ENCODE measurements at places on chromosomes 1 and 21.

DNA sequence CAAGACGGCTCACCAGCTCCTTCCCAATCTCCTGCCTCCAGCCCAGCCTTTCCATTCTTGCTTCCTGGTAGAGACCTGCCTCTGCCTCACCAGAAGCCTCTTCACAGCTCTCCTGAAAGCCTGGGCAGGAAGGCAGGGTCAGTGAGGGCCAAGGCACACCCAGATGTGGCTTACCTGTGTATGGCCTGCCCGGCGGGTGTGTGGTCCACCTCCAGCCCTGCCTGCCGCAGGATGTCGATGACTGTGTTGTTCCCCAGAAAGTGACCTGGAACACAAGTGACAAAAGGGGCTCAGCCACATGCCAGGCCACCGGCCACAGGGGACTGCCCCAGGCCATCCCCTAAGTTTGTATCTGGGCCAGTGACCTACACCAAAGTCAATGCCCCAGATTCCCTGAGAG, 218.9 kb downstream of the TRABD2B start:
- DNase-seq = no peak

DNA sequence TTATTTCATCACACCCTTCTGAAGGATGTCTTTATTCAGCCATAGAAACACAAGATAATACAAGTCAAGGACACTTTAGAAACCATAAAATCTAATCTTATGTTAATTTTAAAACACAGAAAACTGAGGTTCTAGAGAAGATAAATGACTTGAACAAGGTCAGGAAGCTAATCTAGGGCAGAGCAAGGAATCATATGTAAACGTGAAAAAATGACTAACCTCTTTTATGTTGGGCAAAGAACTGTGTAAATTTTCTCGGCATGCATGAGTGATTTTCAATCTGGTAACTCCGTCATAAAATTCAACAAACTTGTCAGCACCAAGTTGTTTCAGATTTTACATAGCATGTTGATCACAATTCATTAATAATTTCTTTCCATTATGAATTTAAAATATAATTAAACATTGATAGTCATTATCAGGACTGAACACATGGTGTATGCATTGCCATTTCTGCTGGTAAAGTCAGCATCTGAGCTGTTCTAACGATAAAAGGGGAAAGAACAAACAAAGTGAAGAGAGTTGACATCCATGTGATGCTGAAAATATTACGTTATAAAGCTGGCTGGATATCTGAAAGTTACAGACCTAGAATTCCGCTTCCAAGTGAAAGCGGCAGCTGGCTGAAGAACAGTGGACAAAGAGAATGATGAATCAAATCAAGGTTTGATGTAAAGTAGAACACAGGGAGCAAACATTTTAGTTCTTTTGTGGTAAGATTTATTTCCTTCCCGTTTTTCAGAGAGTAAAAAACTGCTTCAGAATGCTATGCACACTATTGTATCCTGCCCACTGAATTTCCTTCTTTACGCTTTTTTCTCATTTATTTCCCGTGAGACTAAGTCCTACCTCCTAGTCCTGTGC, 1037.4 kb upstream of the TMPRSS15 start:
- DNase-seq = no peak

- DNase-seq = no peak
Measured at GRCh38 chr1:12072741-12073140, 9.6 kb downstream of the TNFRSF8 start.

DNA sequence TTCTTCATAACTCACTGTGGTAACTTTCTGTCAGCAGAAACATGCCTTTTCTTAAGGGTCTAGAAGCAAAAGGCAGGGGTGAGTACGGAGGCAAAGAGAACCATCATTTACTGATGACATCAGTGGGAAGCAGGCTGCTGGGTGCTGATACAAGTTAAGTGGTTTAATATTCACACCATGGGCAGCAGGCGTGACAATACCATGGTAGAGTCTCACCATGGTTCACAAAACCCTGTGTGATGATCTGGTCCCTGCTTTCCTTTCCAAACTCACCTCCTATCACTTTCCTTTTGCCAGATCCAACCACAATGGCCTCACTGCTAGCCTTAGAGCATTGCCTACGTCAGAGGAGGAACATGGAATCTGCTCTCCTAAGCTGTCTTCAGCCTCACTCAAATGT, 8.7 kb downstream of the MAB21L3 start:
- DNase-seq = no peak

DNA sequence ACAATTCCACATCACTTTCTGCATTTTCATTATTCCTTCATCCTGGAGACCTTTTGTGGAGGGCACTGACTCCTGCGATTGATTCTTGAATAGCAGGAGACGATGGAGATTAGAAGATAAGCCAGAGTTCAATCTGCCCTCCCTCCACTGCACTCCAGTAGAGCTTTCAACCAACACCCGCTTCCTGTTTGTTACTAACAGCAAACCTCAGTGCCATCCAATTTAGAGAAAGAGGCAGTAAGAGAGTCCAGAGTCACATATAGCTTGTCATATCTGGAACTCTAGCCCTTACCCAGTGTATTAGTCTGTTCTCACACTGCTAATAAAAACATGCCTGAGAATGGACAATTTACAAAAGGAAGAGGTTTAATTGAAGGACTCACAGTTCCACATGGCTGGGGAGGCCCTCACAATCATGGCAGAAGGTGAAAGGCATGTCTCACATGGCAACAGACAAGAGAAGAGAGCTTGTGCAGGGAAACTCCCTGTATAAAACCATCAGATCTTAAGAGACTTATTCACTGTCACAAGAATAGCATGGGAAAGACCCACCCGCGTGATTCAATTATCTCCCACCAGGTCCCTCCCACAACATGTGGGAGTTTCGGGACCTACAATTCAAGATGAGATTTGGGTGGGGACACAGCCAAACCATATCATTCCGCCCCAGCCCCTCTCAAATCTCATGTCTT, 55.9 kb downstream of the PCBP3 start:
- no peak for DNase-seq

DNA sequence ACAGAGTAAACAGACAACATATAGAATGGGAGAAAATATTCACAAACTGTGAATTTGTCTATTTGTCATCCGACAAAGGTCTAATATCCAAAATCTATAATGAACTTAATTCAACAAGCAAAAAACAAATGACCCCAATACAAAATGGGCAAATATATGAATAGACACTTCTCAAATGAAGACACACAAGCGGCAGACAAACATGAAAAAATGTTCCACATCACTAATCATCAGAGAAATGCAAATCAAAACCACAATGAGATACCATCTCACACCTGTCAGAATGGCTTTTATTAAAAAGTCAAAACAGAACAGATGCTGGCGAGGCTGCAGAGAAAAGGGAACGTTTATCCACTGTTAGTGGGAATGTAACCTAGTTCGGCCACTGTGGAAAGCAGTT, 72.7 kb downstream of the SMYD3 start:
- no peak for DNase-seq

GRCh38 chr1:161069731-161070270, at the start of gene ARHGAP30:
TSS of gene ARHGAP30 (minus strand) at chr1:161069891. CDS start at chr1:161069624, 267 bp downstream.
- no peak for DNase-seq

GRCh38 chr1:77539519-77540142, 142.8 kb downstream of the ZZZ3 start:
- peak; percentile 95 for DNase-seq

DNA sequence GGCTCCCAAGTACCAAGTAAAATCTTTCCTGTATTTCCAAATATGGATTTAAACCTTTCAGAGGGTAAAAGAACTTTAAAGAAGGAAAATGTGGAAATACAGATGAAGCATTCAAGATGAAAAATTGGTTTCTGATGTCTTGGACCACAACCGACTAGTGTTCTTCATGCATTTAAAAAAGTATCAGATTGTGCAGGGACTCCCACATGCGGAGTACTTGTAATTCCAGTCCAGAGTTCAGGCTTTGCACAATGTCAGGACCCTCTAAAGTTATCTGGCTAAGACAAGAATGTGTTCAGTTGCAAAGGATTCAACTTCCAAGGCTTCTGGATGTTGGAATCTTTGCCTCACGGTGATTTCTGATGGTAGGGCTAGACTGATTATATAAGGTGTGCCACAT, 66.7 kb downstream of the RGL1 start:
- DNase-seq = no peak

DNA sequence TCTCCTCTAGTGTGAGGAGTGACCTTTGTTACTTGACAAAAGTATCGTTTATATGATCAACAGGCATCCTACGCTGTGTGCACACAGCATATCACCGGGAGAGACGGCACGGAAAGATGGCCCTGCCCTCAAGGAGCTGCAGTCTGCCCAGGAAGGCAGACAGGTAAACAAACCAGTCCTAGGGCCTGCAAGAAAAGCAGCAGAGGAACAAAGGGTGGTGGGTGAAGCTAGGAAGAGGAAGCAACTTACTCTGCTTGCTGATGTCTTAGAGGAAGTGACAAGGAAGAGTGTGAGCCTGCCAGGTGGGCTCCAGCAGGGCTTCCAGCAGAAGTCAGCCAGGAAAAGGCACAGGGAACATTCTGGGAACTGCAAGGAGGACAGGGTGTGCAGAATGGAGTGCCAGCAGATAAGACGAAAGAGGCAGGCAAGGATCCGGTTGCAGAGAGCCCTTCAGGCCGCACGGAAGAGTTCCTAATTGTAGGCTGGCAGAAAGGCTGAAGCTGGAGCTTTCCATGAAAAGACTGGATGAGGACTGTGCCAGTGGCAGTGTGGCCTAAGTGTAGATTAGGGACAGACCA, 106.7 kb downstream of the SLC45A1 start:
- DNase-seq = no peak

DNA sequence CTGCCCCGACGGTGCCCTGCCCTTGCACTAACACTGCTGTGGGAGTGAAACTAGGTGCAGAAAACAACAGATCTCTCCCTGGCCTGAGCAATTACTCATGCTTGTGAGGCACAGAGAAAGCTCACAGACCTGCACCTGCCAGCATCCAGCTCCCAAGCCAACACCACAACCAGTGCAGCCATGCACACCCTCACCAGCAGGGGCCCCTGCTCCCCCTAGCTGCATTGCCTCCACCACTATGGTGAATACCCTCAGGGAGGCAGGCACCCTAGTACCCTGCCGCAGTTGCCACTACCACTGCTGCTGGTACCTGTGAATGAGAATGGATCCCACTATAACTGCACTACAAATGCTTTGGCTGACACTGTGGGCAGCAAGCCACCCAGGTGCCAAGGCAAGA, 7.1 kb upstream of the DIRAS3 start:
- no peak for DNase-seq

GRCh38 chr21:38908537-38908936, 102.8 kb downstream of the ETS2 start:
- DNase-seq = no peak

DNA sequence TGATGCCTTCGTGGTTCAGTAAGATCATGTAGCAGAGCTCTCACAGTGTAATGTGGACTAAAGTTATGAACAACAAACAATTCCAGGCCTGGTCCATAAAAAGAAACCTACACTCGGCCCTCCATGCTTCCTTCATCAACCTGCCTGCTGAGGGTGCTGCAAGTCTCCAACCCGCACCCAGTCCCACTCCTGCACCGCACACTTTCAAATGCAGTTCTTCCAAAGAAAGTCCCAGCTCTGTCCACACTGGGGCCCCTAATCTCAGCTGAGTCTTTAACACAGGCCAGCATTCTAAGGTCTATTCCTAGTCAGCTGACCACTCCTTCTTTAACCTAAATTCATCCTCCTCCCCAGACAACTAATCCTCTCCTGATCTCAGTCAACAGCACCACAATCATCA, 71.5 kb upstream of the NR5A2 start:
- DNase-seq = no peak

GRCh38 chr1:59570524-59570923, 244.2 kb upstream of the HOOK1 start:
- DNase-seq = no peak

DNA sequence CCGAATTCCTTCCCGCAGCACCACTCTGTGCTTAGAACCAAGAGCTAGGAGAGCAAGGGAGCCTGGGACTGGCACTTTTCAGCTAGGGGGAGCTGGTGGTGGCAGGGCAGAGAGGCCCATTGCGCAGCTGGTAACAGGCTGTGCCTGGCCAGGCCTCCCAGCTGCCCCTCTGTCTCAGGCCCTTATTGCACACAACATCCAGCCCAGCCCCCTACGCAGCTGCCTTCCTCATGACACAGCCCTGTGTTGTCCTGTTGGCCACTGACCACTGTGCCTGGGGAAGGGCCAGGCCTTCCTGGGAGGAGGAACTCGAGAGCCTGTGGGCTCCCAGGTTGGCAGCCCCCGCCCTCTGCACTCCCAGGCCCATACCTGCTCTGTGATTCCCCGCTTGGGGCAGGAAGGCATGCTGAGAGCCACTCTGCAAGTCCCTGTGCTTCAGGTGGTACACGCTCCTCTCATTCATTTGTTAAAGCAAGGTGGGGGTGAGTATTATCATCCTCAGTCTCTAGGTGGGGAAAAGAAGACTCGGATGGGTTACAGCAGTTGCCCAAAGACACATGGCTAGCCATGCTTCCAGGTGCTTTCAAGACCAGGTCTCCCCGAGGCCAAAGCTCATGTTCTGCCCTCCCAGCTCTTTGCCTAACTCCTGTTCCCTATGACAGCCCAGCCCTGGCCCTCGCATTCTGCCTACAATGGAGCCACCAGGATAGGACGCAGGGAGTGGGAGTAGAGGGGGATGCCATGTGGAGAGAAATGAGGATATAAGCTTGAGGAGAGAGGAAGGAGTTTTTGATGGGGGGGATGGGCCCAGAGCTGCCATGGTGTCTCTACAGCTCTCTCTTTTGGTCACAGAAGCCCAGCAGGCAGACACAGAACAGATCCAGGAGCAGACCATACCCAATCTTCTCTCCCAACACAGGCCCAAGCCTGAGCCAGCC, 81.8 kb downstream of the TMEM53 start:
- DNase-seq = no peak

DNA sequence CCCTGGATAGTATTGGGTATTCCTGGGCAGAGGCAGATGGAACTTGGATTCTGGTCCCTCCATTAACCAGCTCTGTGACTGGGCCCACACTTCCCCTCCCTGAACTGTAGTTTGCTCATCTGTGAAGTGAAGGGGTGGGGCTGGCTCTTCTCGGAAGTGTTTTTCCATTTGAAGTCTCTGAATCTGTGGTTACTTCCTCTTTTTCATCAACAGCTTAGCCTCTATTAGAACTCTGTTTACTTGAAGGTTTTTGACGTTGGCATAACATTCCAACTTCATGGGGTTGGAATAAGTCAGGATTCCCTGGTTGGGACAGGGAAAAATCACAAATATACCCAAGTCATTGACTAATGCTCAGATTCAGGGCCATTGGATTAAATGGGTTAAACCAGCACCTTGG, 3.6 kb downstream of the KIAA0040 start:
- no peak for DNase-seq

GRCh38 chr1:151367658-151368392, 4.7 kb downstream of the SELENBP1 start:
- no peak for DNase-seq

GRCh38 chr1:220274251-220274855, 2.1 kb upstream of the RAB3GAP2 start:
- no peak for DNase-seq

GRCh38 chr1:231724041-231724440, 97.5 kb downstream of the DISC1 start:
- DNase-seq = no peak

- no peak for DNase-seq
Measured at GRCh38 chr1:8364528-8365442, 46.9 kb downstream of the SLC45A1 start.

- DNase-seq = no peak
Measured at GRCh38 chr1:32967888-32968568, 3.4 kb upstream of the RNF19B start.

- DNase-seq = no peak
Measured at GRCh38 chr1:236692128-236692527, 5.8 kb downstream of the ACTN2 start.

Measured in GM04503 (cell line).